SHP77 treated with DMSO at 0.1 percent for 48 hours (cell line): ENCODE measurements at places on chromosomes 11 and 22.

- no peak for DNase-seq
These were observed 346.8 kb downstream of the JRKL start for GRCh38 chr11:96736601-96737000.

DNA sequence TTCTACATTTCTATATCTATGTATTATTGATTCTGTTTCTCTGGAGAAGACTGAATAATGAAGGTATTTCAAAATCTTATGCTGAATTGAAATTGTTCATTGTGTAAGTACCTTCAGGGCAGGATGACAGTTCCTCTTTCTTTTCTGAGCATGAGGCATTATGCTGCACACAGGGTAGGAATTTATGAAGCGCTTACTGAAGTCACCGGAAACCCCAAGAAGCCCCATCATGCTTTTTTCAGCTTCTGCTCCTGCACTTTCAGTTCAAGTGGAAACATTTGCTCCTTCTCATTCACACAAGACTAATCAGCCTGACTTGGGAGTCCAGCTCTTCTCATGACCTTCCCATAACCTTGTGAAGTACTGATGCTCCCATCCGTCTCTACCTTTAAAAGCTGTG is 314.7 kb upstream of the SORL1-AS1 start:
- DNase-seq = no peak

DNA sequence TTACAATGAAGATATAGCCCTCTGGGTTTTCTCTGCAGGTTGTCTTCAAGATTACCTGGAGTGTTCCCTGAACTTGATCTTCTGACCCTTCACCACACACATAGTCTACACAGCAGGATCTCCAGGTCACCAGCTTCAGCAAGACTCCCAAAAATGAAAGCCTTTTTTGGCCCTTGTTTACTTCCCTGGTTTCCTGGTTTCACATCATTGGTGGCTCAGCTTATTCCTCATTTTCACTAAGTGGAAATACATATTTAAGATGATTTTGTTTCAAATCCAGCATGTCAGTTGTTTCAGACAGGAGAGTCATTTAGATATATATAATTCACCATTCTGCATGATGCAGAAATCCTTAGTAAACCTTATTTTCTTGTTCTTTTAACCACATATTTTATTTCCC is 41.6 kb upstream of the MPEG1 start:
- DNase-seq = no peak

DNA sequence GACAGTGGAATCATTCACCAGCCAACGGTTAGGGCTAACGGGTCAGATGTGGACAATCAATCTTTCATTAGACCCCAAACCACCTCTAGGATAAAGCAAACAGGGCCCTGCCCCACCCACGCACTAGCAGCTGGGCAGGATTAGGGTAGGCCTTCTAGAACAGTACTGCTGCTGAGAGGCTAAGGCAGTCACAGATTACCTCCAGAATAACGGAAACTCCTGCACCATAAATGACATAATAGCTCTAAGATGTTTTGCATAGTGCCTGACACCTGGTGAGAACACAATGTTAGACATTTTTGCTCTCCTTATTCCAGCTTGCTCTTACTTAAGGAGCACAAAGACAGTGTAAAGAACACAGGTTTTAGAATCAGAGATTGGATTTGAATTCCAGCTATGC is 1.8 kb downstream of the SYTL2 start:
- DNase-seq = no peak

DNA sequence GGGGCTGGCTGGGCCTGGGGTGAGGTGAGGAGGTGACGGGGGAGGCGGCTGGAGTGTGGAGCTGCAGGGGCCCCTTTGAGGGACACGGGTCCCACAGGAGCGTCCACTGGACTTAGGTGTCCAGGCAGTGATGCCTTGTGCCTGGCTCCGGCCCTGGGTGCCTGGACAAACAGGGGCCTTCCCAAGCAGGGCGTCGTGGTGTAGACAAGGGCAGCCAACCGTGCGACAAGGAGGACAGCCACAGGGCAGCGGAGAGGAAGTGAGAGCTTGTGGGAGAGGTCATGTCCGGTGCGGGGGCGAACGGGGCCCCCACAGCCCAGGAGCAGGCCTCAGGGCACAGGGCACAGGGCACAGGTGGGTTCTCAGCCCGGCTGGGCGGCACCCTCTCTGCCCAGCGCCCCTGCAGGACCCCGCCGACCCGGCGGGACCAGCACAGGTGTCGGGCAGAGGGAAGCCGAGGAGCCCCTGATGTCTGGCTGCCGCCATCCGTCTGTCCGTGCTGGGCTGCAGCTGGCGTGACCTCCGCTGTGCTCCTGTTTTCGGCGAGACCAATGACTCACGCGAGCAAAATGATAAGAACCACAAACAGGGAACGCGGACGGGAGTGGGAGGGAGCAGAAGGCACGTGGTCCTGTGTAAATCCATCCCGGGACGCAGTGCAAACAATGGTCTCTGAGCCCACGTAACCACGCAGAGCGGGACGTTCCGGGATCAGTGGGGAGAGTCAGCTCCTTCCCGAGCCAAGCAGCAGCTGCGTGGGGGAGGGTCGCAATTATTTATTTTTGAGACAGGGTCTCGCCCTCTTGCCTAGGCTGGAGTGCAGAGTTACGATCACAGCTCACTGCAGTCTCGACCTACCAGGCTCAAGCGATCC is 49.1 kb upstream of the A4GALT start:
- no peak for DNase-seq

GRCh38 chr11:26578998-26579661 is 7.1 kb upstream of the MUC15 start:
- DNase-seq = no peak

- no peak for DNase-seq
These were observed 68.7 kb downstream of the CCDC81 start for GRCh38 chr11:86443415-86443814.

DNA sequence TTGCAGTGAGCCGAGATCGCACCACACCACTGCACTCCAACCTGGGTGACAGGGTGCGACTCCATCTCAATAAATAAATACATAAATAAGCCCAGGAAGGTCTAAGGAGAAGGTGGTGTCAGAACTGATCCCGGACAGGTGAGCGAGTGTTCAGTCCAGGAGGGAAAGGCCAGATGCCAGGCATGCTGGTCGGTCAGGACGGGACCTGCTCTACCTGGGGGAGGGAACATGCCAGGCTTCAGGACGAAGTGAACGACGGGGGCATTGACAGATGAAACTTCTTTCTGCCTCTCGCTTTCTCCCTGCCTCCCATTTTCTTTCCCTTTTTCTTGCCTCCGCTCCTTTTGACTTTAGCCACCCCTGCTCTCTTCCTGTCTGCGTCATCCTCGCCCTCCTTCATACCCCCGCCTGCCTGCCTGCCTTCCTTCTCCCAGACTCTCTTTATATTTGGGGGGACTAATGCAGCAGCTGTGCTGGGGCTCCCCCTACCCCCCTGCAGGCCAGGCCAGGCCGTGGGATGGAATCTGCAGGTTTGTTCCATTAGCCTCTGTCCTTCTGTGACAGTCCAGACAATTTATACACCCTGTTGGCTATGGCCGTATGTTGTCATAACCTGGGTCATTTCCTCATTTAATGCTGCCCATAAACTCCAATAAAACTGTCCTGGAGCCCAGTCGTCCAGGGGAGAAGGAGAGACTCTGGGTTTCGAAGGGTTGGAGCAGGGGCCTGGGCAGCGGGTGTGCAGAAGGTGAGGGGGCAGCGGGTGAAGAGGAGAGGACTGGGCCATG is 209.2 kb upstream of the TBCEL start:
- no peak for DNase-seq

DNA sequence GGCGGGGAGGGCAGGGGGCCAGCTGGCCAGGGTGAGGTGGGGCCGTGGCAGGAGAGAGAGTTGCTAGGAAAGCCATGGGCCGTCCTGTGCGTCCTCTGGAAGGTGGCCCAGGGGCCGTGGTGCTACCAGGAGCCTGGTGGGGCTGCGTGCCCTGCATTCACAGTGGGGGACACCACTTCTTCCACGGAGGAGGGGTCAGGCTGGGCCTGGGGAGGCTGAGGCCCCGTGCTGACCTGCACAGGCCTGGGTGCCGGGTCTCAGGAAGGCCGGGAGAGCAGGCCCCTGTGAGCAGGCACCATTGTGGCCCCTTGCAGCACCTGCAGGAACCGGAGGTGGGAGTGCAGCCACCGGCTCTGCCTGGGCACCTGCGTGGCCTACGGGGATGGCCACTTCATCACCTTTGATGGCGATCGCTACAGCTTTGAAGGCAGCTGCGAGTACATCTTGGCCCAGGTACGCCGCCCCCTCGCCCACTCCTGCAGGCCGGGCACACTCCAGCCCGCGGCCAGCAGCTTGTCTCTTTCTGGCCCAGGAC is 12.0 kb downstream of the MUC5B start:
- DNase-seq = no peak

DNA sequence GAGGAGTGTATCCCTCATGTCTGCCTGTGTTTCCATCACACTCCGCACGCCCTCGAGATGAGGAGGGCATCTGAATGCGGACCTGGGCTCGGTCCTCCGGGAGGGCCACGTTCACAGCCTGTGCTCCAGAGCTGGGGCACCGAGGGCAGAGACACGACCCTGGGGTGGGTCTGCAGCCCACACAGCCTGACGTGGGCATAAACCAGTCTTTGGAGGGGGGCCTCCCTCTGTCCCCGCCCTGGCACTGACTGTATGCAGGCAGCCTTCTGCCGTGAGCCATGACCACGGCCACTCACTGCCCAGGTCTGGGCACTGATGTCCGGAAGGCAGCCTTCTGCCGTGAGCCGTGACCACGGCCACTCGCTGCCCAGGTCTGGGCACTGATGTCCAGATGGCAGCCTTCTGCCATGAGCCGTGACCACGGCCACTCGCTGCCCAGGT is 1425.1 kb downstream of the BRD1 start:
- DNase-seq = no peak

- DNase-seq = no peak
These were observed 3.3 kb downstream of the KDELR3 start for GRCh38 chr22:38471237-38471636.

DNA sequence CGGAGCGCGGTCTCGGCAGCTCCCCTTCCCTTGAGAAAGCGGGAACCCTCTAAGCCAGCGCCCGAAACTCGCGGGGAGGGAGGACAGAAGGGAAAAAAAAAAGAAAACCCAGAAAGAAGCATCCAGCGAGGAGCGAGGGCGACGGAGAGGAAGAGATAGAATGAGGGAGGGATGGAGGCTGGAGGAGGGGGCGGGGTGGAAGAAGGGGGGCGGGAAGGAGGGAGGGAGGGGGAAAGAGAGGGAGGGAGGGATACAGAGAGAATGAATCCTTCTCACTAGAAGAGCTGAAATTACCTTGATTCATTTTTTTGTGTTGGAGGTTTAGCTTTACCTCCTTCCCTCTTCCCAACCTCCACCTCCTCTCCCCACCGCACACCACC is 19.3 kb upstream of the BDNF start:
- no peak for DNase-seq

- DNase-seq = no peak
These were observed 48.4 kb downstream of the DDX10 start for GRCh38 chr11:108713076-108713790.

- no peak for DNase-seq
These were observed 56.1 kb downstream of the TRMU start for GRCh38 chr22:46391486-46392136.

- peak; percentile 10 for DNase-seq
These were observed 297.3 kb downstream of the INSC start for GRCh38 chr11:15412054-15412453.

DNA sequence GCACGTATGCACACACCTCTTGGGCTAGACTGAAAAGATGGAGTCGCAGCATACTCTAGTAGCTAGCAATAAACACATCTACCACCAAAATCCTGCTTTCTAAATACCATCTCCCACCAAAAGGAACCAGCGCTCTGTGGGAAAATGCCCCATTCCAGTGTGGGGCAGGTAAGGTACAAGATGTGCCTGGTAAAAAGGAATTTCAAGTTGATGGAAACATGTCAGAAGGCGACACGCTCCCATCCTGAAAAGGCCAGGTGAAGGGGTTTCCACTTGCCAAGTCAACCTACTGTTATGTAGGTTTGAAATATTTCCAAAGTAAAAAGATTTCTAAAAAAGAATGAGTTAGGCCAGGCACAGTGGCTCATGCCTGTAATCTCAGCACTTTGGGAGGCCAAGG is 8.8 kb downstream of the DGCR2 start:
- DNase-seq = no peak

GRCh38 chr11:41613326-41613725 is 153.9 kb upstream of the LRRC4C start:
- DNase-seq = no peak

- DNase-seq = no peak
These were observed 5.0 kb downstream of the DGKZ start for GRCh38 chr11:46352063-46352841.

DNA sequence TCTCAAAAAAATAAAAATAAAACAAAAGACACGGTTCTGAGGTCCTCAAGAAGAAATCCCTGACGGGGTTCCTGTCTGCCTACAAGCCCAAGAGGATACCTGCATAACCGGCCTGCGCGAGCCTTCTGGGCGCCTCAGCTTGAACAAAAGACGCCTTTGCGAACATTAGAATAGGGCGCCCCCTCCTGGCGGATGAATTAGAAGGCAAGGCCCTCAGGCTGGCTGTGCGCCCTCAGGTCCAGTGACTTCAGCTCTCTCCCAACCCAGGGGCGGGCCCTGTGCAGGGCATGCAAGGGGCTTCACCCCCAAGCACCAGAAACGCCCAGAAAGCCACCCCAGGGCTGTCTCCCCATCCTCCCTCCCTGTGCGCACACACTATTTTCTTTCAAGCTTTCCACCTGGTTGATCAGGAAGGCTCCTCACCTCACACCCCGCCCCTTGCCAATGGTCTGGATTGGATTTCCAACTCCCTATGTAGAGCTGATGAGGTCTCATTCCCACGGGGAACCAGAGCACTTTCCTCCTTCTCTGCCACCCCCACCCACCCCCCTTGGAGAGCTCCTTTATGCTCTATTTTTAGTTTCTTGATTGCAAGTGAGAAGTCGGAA is 273.3 kb downstream of the BUD13 start:
- peak; percentile 52 for DNase-seq

GRCh38 chr11:41284354-41284753 is 175.1 kb downstream of the LRRC4C start:
- no peak for DNase-seq

GRCh38 chr11:86101941-86102407 is 33.1 kb upstream of the PICALM start:
- DNase-seq = no peak

DNA sequence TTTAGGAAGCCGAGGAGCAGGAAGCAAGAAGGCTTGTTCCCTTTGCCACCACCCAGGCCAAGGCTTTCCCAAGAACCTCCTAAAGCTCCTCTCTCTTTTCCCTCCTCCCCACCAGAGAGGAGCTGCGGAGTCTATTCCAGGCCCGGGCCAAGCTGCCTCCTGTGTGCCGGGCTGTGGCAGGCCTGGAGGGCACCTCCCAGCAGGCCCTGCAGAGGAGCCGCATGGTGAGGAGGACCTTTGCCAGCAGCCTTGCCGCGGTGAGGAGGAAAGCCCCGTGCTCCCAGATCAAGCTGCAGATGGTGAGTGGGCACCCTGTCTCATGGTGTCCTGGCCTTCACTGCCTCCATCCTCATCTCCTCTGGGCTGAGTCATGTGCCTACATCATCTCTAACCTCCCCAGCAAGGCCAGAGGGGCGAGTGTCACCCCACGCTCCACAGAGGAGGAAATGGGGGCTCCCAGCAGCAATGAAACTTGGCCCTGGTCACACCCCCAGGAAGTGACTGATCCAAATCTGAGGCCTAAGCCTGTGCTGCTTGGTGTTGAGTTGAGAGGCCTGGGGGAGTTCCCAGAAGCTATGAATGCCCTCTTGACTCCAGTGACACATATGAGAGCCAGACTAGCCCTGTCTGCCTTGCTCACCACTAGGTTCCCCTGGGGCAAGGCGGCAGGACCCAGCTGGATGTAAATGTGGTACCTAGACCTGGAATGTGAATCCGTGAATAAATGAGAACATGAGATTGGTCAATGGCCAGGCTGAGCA is 104.2 kb downstream of the MYO18B start:
- no peak for DNase-seq

- no peak for DNase-seq
These were observed 46.9 kb upstream of the SESN3 start for GRCh38 chr11:95277868-95278267.

- no peak for DNase-seq
These were observed 4.1 kb upstream of the MEI1 start for GRCh38 chr22:41695211-41695610.
